Midbrain (tissue), 1 donor: ENCODE measurements at places on chromosomes 4 and X.

GRCh38 chr4:115356176-115356575, 242.8 kb upstream of the NDST4 start:
- DNase-seq, result no peak

DNA sequence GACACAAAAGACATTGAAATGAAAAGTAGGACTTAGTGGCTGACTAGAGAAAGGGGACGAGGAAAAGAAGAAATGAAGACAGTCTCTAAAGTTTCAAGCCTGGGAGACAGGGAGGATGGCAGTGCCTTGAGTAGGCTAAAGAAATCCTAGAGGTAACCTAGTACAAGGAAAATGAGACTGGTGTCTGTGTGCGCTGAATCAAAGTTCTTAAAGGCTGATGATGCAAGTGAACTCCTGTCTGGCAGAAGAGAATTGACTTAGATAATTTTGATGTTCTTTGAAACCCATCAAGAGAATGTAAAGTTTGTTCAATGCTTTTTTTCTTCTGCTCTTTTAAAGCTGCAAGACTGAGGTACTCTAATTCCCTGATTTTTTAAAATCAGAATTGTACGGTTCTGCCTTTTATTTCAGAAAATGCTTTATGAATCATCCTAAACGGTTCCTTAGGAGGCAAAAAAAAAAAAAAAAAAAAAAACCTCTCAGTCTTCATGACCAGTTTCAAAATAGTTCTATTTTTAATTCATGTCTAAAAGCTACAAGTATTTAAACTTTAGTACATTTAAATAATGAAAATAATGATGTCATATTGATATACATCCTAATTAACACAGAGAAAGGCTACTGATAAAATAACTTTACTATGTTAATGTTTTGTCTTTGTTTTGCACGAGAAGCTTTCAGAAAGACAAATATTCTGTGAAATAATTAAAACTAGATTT, 189.8 kb downstream of the PPP3CA start:
- no peak for DNase-seq

DNA sequence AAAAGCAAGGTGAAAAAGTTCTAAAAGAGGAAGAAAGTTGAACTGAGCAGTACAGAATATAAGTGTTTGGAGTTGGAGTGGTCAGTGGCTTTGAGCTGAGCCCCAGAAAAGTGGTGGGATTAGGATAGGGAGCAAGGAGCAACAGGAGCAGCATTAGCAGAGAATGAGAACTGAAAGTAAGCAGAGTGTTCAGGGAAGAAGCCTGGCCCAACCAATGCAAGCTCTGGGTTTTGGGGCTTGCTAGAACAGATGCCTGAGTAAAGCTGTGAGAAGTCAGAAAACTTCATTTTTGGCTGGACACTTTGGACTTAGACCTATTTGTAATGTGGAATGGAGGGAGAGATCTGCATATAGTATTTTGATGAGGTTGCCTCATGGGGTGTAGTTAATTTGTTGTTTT, 17.8 kb downstream of the JADE1 start:
- DNase-seq, result no peak

- DNase-seq, result no peak
Measured at GRCh38 chr4:120865985-120866384, 56.5 kb downstream of the PRDM5 start.

GRCh38 chr4:179563741-179564140, 2121.5 kb upstream of the AGA start:
- DNase-seq, result no peak

DNA sequence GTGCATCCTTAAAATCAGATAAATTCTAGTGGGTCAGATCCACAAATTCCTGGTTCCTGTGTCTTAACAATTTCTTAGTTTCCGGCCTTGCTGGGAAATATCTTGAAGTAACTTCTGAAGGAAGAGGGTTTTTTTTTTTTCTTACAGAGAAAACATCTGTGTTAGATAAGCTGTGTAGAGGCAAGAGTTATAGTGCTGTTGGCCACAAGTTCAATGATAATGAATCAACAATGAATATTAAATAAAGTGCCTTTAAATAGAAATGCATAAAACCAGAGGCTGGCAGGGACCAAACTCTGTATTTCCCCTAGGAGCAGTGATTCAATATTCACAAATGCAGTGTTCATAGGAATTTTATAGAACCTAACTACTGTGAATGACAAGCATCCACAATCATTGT, 711.9 kb upstream of the ATOH1 start:
- DNase-seq, result no peak

DNA sequence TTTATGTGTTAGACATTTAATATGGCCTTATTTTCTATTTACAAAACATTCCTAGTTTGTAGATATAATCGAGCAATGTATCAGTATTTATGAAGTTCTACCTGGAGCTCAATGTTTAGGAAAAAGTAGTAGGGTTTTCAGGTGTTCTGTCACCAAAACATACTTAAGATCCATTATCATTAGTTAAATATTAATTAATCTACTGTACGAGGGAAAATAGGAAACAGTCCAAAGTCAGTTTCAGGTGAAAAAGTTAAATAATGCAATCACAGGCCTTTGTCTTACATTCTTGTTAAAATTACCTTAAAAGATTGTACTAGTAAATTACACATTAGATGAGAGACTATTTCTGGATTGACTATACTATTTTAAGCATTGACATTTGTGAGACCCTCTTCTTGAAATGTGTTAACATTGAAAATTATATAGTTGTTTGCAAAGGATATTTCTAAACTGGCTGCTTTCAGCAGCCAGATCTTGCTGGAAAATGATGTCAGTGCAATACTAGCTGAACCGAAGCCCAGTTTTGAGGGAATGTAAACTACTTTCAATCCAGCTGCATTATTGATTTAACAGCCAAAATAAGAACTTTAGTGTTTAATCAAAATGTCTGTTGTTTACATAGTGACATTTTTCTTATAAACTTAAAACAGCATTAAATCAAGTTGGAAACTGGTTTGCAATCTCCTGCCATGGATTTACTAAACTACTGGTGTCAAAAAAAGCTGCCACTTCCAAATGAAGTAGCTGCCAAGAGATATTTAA, 19.3 kb downstream of the GUCY1B1 start:
- DNase-seq, result no peak

DNA sequence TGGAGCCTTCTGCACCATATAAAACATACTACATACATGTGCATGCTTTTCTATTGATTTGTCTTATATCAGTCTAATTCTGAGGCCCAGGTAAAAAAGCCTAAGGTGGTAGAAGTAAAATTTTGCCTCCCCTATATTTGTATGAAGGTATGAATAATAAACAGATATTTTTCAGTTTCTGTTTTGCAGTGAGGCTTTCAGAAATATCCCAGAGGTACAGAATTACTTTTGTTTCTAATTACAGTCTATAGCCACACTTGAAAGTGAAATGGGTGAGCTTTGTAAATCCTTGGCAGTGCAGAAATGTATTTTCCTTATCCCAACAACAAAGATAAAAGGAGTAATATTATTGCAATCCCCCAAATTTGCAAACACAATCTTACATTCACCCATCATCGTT, 59.5 kb downstream of the DDX60 start:
- no peak for DNase-seq

DNA sequence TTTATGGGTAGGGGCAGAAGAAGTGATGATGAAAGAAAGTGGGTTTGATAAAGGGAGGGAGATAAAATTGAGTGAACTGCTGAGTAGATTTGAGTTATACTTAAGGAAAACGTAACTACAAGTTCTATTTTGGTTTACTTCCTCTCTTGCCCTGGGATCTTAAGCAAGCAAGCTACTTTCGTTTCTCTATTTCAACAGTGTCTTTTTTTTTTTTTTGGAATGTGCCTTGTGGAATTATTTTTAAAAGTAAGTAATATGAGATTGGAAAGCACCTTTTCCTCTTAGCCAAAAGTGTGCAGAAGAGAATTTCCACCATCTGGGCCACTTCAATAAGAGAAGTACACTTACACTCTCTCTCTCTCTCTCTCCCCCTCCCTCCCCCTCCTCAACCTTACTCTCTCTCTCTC, 16.0 kb upstream of the C4orf36 start:
- DNase-seq, result no peak

GRCh38 chr4:86685401-86685800, 91.3 kb downstream of the PTPN13 start:
- DNase-seq, result no peak

- no peak for DNase-seq
Measured at GRCh38 chr4:140955641-140956040, 177.6 kb downstream of the RNF150 start.

DNA sequence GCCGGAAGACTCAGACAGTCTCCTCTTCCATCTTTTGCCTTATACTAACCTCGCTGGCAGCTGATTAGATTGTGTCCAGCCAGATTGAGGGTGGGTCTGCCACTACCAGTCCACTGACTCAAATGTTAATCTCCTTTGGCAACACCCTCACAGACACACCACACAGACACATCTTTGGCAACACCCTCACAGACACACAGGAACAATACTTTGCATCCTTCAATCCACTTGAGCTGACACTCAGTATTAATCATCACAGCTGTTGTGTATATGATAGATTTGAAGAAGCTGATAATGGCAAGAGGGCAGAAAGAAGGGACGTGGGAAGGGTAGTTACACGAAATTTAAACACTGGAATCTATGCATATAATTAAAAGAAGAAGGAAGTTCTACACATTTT, 139.5 kb downstream of the ANKRD50 start:
- DNase-seq, result no peak

GRCh38 chr4:75545526-75545925, 10.3 kb upstream of the ODAPH start:
- DNase-seq, result no peak

- no peak for DNase-seq
Measured at GRCh38 chr4:38162240-38162784, 202.1 kb downstream of the PTTG2 start.

- DNase-seq, result no peak
Measured at GRCh38 chrX:152878976-152879755, 18.7 kb upstream of the ZNF185 start.

DNA sequence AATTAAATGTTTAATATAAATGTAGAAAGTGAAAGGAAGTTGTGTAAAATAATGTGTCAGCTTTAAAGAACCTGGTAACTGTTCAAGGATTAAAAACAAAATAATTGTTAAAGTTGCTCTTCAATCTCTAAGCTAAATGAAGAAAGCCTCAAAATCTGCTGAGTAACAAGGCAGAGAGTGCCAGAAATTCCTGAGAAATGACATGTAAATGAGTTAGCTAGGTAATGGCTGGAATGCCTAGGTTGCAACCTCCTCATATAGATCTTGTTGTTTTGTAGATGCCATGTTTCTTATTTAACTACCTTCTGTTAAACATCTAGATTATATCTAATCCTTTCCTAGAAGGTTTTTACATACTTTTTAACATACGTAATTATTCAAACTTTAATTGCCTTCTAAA, 763.6 kb upstream of the AGA start:
- DNase-seq, result no peak

DNA sequence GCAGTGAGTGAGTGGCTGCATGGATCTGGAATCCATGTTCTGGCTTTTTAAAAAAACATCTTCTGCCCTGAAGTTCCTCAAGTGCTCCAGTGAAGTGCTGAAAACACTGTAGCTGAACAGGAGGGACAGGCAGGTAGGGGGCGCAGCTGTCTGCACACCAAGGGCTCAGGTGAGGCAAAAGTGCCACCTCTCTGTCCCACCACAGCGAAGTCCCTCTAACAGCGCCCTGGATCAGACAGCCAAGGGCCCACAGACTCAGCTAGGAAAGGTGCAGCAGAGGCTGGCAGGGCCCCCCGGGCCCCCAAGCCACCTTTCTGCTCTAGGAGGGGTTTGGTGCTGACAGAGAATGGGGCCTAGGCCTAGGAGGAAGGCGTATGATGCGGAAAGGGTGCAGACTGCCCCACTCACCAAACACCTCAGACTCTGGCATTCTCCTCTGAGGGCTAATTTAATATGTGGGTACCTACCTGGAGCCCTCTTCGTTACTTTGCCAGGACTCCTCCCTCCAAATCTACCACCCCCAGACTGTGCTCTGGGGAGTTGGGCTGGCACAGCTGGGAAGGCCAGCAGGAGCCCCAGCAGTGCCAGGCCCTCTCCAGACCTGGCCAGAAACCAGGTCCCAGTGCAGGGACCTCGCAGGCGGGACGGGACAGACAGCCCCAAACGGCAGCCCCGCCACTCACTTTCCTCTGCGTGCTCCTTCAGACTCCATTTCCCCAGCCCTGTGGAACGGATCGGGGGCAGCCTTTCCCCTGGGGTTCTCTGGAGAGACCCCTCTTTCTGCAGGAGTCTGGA, 73.7 kb downstream of the ENPP6 start:
- no peak for DNase-seq

- no peak for DNase-seq
Measured at GRCh38 chr4:36763814-36764213, 480.7 kb upstream of the NWD2 start.

DNA sequence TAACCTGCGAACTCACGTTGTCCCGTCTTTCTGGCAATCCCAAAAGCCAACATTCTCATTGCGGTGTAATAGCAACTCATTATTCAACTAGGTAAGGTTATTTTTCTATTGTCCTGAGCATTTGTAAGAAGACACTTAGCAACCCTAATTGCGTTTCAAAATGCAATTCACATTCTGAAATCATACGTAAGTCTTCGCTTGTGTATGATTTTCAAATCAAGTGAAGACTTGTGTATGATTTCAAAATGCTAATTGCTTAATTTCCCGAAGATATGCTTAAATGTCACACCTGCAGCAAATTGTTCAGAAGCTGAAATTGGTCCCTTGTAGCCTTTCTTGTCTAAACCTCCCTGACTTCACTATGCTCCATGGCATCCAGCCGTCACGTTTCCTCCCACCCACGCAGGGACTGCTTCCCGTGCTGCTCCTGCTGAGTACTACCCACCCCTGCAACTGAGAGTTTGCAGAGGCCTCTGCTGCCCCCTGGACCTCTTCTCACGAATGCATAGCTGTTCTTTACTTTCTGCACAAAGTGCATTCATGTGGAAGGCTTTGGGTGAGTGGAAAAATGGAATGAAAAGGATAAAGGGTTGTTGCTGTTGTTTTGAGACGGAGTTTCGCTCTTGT, 40.8 kb upstream of the CLDN24 start:
- no peak for DNase-seq

DNA sequence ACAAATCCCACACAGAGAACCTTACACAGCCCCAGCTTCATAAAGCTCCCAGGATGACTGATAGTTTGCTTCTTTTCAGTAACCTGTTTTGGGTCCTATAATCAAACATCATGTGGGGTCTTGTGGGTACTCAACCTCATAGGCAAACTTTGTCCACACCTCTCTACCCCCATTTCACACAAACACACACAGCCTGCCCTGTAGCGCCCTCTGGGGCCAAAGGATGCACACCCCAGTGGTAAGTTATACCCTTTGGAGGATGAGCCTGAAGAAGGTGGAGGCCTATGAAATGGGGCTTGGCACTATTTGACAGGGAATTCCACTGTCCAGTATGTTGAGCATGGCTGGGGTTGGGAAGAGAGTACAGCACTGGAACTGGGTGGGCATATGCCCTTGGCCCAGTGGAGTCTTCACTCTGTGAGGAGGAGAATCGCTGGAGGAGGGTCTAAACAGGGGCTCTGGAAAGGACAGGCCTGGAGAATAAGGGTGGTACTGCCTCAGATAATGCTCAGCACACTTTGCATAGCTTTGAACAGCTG, 30.5 kb upstream of the COL25A1 start:
- DNase-seq, result no peak

DNA sequence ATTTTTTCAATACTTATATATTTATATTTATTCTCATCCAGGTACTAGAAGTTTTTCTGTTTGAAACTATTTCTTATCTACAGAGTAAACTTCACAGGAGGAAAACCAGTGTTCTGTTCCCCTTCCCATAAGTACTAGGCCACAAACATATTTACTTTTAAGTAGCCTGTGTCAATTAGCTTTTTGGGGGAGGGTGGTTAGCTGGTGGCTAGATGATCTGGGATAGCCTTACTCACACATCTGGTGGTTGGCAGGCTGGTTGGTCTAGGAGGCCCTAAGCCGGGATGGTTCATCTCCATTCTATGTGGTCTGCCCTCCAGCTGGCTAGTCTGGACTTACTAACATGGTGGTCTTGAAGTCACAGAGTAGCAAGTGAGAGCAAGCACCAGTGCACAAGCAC, 6.2 kb downstream of the JADE3 start:
- no peak for DNase-seq
